K562 (cell line): ENCODE measurements at places on chromosomes 6 and 20.

DNA sequence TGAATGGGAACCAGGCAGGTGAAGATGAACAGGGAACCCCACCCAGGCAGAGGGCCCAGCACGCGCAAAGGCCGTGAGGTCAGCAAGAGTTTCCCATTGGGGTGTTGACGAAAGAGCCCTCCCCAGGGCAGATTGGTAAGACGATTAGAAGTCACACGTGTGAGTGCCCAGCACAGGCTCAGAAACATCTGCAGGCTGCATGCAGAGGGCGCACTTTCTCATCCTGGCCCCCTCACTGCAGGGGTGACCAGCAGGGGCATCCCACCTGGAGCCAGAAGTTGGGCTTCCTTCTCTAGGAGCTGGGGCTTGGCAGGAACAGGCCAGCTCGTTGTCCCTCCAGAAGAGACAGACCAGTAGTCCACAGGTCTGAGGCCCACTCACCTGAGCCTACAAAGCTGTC is 38.4 kb downstream of the VSTM2L start:
- peaks cover 53% of the 10 kb centered on the region for H3K27me3 ChIP-seq
- H3K36me3 ChIP-seq, result no peaks in the 10 kb centered on the region
- DNase-seq, result peak; percentile 66
- H3K4me1 ChIP-seq, result peaks cover 3% of the 10 kb centered on the region; the same call in 2 of the 3 replicates
- H3K27ac ChIP-seq, result no peak overlapping the region

DNA sequence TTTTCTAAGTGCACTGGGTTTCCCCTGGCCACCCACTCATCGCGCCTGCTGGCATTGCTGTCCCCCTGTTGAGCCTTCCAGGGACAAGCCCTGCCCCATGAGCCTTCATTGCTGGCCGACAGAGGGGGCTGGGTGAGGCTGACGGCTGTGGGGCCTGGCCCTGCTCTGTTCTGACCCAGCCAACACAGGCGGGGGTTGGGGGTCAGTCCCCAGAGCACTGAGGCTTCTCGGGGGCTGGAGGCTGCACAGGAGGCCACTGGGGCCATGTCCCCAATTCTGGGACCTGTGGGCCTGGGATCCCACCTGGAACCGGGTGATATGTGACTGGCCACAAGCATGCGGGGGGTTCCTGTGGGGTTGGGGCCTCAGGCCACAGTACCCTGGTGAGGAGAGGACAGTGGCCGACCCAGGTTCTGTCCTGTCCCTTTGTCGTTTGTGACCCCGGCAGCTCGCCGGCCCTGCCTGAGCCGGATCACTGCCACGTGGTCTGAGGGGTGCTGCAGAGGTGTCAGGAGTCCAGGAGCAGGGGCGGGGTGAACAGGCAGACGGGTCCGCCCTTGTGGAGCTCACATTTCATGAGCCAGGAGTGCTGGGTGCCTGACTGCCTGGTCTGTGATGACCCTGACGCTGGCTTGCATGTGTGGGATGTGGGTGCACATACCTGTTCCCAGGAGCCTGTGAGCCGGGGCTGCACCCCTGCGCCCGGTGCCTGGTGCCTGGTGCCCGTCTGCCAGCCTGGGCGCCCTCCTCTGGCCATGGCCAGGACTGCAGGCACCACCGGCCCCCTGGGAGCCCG is 2.1 kb upstream of the COL20A1 start:
- peaks cover 70% of the 10 kb centered on the region for H3K4me1 ChIP-seq
- peak; percentile 68 for DNase-seq
- H3K4me3 ChIP-seq, result no peak overlapping the region
- H3K36me3 ChIP-seq, result peaks cover 28% of the 10 kb centered on the region; the same call in 1 of the 3 replicates
- 0 out of 3 replicates have a peak overlapping the region, but pooled peaks have one; percentile 2 for H3K27ac ChIP-seq
- peaks cover 15% of the 10 kb centered on the region for H3K27me3 ChIP-seq

- no peak within 1 kb of the TSS for H3K27ac ChIP-seq
- H3K4me1 ChIP-seq, result no peaks in the 10 kb centered on the region
- no peaks in the 10 kb centered on the region for H3K36me3 ChIP-seq
- no peak within 1 kb of the TSS for H3K4me3 ChIP-seq
Observed at GRCh38 chr20:45174434-45175364, at the start of gene PI3. TSS of gene PI3 (plus strand) at chr20:45174902. CDS start at chr20:45174923, 21 bp downstream.

GRCh38 chr6:89258912-89259311 is 41.8 kb upstream of the GABRR1 start:
- H3K36me3 ChIP-seq, result no peaks in the 10 kb centered on the region
- 0 out of 3 replicates have a peak, but pooled peaks cover 2% of the 10 kb centered on the region for H3K27me3 ChIP-seq
- no peak for DNase-seq
- H3K4me1 ChIP-seq, result peaks cover 14% of the 10 kb centered on the region
- H3K4me3 ChIP-seq, result no peak overlapping the region
- H3K27ac ChIP-seq, result no peak overlapping the region

- DNase-seq, result no peak
- no peak overlapping the region for H3K27ac ChIP-seq
- peaks cover 14% of the 10 kb centered on the region for H3K27me3 ChIP-seq
- H3K4me3 ChIP-seq, result no peak overlapping the region
Observed at GRCh38 chr6:6538261-6538660, 50.3 kb upstream of the LY86 start.

- H3K36me3 ChIP-seq, result no peaks in the 10 kb centered on the region
- no peaks in the 10 kb centered on the region for H3K4me1 ChIP-seq
- DNase-seq, result no peak
- no peaks in the 10 kb centered on the region for H3K27me3 ChIP-seq
- H3K27ac ChIP-seq, result no peak overlapping the region
Observed at GRCh38 chr6:77292564-77293546, 170.4 kb downstream of the HTR1B start.

DNA sequence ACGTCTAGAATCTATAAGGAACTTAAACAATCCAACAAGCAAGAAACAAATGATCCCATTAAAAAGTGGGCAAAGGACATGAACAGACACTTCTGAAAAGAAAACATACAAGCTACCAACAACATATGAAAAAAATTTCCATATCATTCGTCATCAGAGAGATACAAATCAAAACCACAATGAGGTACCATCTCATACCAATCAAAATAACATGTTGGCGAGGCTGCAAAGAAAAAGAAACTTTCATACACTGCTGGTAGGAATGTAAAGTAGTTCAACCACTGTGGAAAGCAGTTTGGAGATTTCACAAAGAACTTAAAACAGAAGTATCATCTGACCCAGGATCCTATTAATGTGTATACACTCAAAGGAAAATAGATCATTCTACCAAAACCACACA is 243.9 kb upstream of the RUNX2 start:
- no peak overlapping the region for H3K4me3 ChIP-seq
- no peak overlapping the region for H3K27ac ChIP-seq
- H3K36me3 ChIP-seq, result no peaks in the 10 kb centered on the region
- no peaks in the 10 kb centered on the region for H3K4me1 ChIP-seq
- no peaks in the 10 kb centered on the region for H3K27me3 ChIP-seq

DNA sequence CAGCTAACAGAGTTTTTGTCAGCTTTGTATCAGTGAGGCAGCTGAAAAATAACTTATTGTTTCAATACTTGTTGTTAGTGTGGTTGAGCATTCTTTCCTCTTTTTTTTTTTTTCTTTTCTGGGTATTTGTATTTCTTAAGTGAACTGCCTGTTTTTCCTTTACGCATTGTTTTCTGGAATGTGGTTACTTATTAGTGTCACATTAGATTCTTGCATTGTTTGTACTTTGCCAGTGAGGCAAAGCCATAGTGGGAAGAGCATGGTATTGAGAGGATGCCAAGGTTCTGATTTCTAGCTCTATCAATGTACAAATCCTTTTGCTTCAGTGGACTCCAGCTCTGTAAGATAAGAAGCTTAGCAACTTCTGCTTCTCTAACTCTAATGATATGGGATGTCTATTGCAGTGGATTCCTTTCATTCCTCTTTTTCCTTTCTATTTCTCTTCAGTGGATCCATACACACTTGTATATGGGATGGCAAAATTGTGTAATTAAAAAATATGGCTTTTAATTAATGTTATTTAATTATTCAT is 3.9 kb downstream of the CDKAL1 start:
- DNase-seq, result no peak
- peaks cover 16% of the 10 kb centered on the region; the same call in 2 of the 3 replicates for H3K4me1 ChIP-seq

GRCh38 chr6:116369964-116370759 is 585 bp upstream of the DSE start:
- no peak for DNase-seq
- peaks cover 22% of the 10 kb centered on the region for H3K27me3 ChIP-seq
- H3K4me1 ChIP-seq, result no peaks in the 10 kb centered on the region
- no peak overlapping the region for H3K27ac ChIP-seq
- H3K36me3 ChIP-seq, result no peaks in the 10 kb centered on the region

- no peaks in the 10 kb centered on the region for H3K4me1 ChIP-seq
- H3K4me3 ChIP-seq, result no peak overlapping the region
- DNase-seq, result no peak
- no peaks in the 10 kb centered on the region for H3K27me3 ChIP-seq
- H3K36me3 ChIP-seq, result no peaks in the 10 kb centered on the region
Observed at GRCh38 chr6:95423331-95423730, 154.0 kb upstream of the MANEA start.

DNA sequence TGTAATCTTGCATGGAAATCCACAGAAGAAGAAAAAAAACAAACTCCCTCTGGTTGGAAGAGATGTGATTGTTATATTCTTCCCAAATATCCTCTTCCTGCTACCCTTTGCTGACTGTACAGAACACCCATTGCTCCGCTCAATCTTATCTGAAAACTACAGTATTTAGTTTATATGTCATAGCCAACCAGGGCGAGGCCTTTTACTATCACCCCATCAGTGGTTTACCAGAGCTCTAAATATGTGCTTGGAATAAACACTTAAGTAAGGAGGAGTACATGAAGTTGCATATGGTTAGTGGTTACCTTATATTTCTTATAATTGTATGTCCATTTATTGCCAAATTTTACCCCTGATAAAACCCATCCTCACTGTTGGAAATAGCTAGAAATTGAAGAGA is 12.2 kb downstream of the PRL start:
- H3K27ac ChIP-seq, result no peak overlapping the region
- H3K4me1 ChIP-seq, result no peaks in the 10 kb centered on the region
- H3K27me3 ChIP-seq, result no peaks in the 10 kb centered on the region
- no peak for DNase-seq
- H3K4me3 ChIP-seq, result no peak overlapping the region

DNA sequence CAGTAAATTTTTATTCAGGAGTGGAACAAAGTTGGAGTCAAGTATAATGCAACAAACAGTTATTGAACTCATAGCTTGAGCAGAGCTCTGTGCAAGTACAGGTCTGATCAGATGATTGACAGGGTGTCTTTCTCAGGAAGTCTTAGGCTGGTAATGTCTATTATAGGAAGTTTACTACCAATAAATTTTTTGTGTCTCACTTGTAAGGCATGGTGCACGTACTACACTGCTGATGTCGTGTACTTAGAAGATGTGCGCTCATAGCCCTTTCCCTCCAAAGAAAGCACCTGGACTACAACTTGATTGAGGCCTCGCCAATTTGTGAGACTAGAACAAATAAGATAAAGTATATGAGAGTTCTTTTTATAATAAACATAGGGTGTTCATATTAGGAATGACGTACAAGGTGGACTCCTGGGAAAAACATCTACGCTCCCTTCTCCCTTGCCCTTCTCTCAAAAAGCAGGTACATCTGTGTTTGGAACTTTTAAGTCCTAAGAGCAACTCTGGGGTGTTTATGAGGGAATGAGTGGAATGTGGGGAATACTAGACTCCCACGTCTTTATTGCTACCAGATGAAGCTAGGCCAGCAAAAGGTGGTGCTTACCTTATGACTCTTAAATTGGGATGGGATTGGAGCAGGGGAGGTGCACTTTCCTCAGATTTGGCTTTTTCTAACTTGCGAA is 1.5 kb downstream of the NDUFAF5 start:
- peak overlapping the region; percentile 90 for H3K27ac ChIP-seq
- no peak for DNase-seq
- H3K4me1 ChIP-seq, result peaks cover 3% of the 10 kb centered on the region; the same call in 1 of the 2 replicates
- no peaks in the 10 kb centered on the region for H3K27me3 ChIP-seq
- H3K4me3 ChIP-seq, result peak overlapping the region; percentile 73
- H3K36me3 ChIP-seq, result peaks cover 64% of the 10 kb centered on the region

DNA sequence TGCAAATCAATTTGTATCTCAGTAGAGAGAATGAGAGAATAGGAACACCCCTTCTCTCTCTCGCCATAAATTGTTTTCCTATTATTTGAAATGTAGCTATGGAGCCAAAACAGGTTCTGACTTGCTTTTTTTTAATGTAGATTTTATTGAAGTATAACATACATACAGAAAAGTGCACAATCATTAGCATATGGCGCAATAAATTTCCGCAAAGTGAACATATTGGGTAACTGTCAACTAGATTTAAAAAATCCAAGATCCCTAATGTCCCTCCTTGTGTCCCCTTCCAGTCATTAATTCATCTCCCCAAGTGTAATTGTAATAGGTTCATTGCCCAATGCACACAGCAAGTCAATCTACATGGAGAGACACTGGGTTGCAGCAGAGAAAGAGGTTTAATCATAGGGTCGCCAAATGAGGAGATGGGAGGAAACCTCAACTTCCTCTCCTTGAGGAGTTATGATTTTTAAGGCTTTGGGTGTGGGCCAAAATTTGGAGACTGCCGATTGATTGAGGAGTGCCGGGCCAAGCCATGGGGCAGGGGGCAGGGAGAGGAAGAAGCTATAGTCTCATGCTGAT is 43.3 kb upstream of the TGM3 start:
- H3K27ac ChIP-seq, result no peak overlapping the region
- no peak overlapping the region for H3K4me3 ChIP-seq
- no peaks in the 10 kb centered on the region for H3K36me3 ChIP-seq
- peaks cover 3% of the 10 kb centered on the region; the same call in 2 of the 3 replicates for H3K27me3 ChIP-seq
- H3K4me1 ChIP-seq, result no peaks in the 10 kb centered on the region

- DNase-seq, result no peak
- H3K27me3 ChIP-seq, result no peaks in the 10 kb centered on the region
- peaks cover 46% of the 10 kb centered on the region for H3K36me3 ChIP-seq
- H3K4me1 ChIP-seq, result peaks cover 32% of the 10 kb centered on the region
Observed at GRCh38 chr6:43186706-43187105, 4.7 kb downstream of the CUL9 start.

- DNase-seq, result peak; percentile 68
- peak within 1 kb of the TSS; percentile 54; the same call in 2 of the 3 replicates for H3K27ac ChIP-seq
- H3K36me3 ChIP-seq, result peaks cover 11% of the 10 kb centered on the region; the same call in 1 of the 3 replicates
- H3K4me1 ChIP-seq, result peaks cover 2% of the 10 kb centered on the region; the same call in 1 of the 3 replicates
Observed at GRCh38 chr20:34558320-34559218, at the start of gene MAP1LC3A. TSS of gene MAP1LC3A (plus strand) at chr20:34558718. CDS start at chr20:34558869, 151 bp downstream.

GRCh38 chr20:58901488-58902402 is 49.2 kb downstream of the GNAS start:
- H3K27ac ChIP-seq, result no peak overlapping the region
- no peak for DNase-seq
- peaks cover 92% of the 10 kb centered on the region for H3K36me3 ChIP-seq
- no peaks in the 10 kb centered on the region for H3K27me3 ChIP-seq
- no peaks in the 10 kb centered on the region for H3K4me1 ChIP-seq
- H3K4me3 ChIP-seq, result no peak overlapping the region

- DNase-seq, result no peak
- H3K4me3 ChIP-seq, result no peak overlapping the region
- H3K27ac ChIP-seq, result no peak overlapping the region
- H3K4me1 ChIP-seq, result peaks cover 48% of the 10 kb centered on the region
- H3K36me3 ChIP-seq, result peaks cover 25% of the 10 kb centered on the region; the same call in 2 of the 3 replicates
- no peaks in the 10 kb centered on the region for H3K27me3 ChIP-seq
Observed at GRCh38 chr20:62299666-62300236, 3.0 kb upstream of the ADRM1 start.
